ENCODE measurements at places on chromosomes 3 and 15. TPM values are rescaled to one million over a fixed set of nuclear protein-coding genes. Genes with fewer than 3 reads are reported as not detected.

GLDN gene
- total RNA-seq: not detected

EIF4E3 gene
- total RNA-seq: 40.8 TPM

- no peak overlapping the region for H3K4me3 ChIP-seq
- no peaks in the 10 kb centered on the region for H3K4me1 ChIP-seq
- peaks cover 8% of the 10 kb centered on the region for H3K36me3 ChIP-seq
- H3K27ac ChIP-seq: no peak overlapping the region
Measured at GRCh38 chr15:64023220-64023619, 23.1 kb downstream of the DAPK2 start.

- no peak for DNase-seq
- no peak overlapping the region for H3K4me3 ChIP-seq
- H3K27me3 ChIP-seq: no peaks in the 10 kb centered on the region
- H3K36me3 ChIP-seq: no peaks in the 10 kb centered on the region
- no peaks in the 10 kb centered on the region for H3K4me1 ChIP-seq
Measured at GRCh38 chr3:158050461-158050860, 55.8 kb downstream of the SHOX2 start.

DNA sequence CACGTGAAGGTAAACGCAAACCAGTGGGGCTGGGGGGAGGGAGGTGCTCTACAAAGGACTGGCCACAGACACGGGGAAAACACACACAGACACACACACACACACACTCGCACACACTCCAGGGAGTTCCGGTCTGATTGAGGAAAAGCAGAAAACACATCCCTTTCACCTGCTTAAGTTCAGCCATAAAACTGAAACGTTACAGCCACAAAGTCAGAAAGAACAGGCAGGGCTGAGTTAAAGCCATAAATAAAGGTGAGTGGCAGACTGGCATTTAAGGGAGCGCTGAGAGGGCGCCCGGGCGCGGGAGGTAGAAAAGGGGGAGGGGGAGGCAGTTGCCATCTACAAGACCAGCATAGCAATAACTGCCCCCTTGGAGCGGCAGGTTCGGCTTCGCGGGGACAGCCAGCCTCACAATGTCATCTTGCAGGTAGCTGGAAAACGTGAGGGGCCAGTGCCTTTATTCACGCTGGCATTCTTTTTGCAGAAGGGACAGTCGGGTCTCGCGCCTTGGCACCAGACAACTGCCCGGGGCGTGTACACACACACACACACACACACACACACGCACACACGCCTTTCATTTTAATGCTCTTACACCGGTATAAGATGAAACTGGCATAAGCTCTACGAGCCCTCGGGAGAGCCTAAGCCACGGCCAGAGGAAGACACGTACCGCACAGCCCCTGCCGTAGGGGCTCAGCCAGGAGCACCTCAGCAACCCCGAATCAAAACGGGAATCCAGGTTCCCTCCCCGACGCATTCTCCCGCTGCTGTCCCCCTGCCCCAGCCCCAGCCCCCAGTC lies 866 bp downstream of the TNIK start:
- peaks cover 4% of the 10 kb centered on the region for H3K4me1 ChIP-seq
- H3K4me3 ChIP-seq: peak overlapping the region; percentile 77
- no peaks in the 10 kb centered on the region for H3K36me3 ChIP-seq
- H3K27ac ChIP-seq: peak overlapping the region; percentile 68

DNA sequence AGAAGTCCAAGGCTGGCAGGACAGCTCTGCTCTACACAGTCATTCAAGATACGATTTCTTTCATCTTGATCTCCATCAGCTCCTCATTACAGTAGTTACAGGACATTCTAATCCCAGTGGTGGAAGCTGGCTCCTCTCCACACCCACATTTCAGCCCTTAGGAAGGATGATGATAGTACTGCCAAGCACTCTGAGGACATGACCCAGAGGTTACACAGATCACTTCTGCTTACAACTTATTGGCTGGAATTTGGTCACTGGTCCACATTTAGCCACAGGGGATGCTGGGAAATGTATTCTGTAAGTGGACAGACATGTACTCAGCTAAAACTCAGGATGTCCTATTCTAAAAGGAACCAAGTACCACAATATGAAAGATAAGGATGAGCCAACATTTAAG lies 77.1 kb downstream of the IQCH start:
- DNase-seq: no peak
- H3K4me1 ChIP-seq: no peaks in the 10 kb centered on the region
- H3K36me3 ChIP-seq: no peaks in the 10 kb centered on the region
- no peaks in the 10 kb centered on the region for H3K27me3 ChIP-seq

DNA sequence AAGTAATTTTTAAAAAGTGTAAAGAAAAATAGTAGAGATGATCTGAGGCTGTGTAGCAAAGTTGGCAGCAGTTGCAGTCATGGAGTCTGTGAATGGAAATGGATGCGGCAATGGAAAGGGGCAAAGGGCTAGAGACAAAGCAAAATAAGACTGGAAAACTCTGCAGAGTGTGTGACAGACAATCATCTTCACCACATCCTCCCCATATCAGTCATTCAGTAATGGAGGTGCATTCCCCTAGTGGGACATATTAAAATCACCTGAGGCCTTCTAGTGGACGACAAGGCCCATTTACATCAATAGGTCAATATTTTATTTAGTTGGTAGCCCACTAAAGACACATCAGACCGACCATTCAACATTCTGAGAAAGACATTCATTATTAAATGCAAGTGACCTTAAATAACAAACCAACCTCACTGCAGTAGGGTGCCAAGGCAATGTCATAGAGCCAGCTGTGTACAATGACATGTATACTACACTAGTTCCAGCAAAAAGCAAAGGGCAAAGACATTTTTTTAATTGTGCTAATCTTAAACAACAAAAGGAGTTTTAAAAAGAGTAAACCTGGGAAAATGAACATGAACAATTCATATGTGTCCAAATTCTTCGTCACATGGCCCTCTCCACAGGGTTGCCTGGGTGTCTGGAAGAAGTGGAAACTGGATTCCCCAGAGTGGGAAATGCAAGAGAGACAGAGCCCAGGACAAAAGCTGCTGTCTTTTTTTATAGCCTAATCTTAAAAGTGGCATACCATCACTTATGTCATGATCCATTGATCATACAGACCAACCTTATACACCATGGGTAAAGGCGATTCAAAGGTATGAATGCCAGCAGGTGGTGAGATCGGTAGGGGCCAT lies 15.6 kb upstream of the RAP2B start:
- H3K27me3 ChIP-seq: no peaks in the 10 kb centered on the region
- no peaks in the 10 kb centered on the region for H3K36me3 ChIP-seq
- no peak overlapping the region for H3K4me3 ChIP-seq
- no peaks in the 10 kb centered on the region for H3K4me1 ChIP-seq

DNA sequence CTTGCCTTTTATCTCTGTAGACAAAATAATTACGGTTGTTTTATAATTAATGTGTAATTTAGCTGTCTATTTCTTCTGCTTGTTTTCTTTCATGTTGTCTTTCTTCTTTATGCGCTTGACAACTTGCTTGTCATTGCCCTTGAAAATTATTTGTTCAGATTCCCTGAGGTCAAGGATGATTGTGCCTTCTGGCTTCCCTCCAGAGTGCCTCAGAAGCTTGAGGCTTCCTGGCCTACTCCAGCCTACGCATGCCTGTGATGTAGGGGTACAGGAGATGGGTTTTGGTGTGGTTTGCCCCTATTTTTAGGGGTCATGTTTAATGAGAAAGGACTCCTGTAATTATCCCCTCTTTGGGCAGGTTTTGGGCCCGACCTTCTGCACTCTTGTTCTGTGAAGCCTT lies 231.5 kb downstream of the SV2B start:
- no peak overlapping the region for H3K27ac ChIP-seq
- no peak for DNase-seq
- no peak overlapping the region for H3K4me3 ChIP-seq
- no peaks in the 10 kb centered on the region for H3K4me1 ChIP-seq
